ENCODE measurements at places on chromosomes 4 and X.

DNA sequence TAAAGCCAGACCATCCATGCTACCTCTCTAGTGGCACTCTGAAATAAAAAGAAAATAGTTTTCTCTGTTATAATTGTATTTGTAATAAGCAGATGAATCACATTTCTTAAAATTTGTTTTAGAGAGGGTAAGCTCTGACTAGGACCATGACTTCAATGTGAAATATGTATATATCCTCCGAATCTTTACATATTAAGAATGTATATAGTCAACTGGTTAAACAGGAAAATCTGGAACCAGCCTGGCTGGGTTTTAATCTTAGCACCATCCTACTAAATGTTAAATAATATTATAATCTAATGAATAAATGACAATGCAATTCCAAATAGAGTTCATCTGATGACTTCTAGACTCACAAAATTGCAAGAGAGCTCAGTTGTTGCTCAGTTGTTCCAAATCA, 1.5 kb downstream of the FGB start:
- no peak for DNase-seq

DNA sequence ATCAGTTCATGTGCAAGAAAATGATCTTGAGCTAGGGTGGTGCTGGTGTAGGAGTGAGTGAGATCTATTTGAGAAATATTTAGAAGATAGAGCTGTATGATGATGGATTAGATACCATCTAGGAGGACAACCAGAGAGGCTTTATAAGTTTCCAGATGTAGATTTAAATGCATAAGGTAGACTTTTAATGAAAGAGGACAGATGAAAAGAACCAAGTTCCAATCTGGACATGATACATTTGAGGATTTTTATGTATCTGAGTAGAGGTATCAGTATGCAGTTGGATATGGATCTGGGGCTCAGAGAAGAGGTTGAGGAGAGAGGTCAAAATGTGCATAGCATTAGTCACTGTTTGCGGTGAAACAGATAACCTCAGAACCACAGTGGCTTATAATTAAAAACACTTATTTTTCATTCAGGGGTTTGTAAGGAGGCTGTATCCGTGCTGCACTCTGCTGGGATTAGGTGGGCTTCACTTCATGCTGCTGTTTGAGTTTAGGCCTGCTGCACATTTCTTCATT, 348.7 kb downstream of the BMPR1B start:
- no peak for DNase-seq

GRCh38 chr4:5635826-5636195, 72.5 kb downstream of the EVC2 start:
- no peak for DNase-seq

DNA sequence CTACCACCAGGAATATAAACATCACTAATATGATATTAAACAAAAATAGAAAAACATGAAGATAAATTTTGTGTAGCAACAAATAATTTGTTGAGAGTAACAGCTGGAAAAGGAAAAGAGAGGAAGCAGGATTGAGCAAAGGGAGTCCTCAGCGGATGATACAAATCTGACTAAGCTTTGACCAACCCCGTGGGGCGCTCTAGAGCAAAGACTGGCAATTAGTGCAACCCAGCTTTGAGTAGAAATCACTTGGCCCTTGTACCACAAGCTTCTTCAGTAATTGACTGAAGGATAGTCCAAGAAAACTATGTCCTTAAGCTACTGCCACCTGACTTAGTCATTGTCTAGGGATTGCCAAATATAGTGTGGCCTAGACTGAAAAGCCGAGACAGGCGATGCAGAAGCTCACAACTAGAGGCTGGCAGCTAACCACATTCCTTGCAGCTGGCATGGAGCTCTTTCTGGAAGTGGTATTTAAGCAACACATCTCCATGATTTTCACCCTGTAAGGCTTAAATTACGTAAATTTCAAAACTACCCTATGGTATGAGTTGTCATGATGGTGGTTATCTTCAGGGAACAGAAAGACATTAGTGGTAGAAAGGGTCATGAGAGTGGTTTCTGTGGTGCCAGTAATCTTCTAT, 396.0 kb downstream of the PDGFC start:
- DNase-seq: no peak

DNA sequence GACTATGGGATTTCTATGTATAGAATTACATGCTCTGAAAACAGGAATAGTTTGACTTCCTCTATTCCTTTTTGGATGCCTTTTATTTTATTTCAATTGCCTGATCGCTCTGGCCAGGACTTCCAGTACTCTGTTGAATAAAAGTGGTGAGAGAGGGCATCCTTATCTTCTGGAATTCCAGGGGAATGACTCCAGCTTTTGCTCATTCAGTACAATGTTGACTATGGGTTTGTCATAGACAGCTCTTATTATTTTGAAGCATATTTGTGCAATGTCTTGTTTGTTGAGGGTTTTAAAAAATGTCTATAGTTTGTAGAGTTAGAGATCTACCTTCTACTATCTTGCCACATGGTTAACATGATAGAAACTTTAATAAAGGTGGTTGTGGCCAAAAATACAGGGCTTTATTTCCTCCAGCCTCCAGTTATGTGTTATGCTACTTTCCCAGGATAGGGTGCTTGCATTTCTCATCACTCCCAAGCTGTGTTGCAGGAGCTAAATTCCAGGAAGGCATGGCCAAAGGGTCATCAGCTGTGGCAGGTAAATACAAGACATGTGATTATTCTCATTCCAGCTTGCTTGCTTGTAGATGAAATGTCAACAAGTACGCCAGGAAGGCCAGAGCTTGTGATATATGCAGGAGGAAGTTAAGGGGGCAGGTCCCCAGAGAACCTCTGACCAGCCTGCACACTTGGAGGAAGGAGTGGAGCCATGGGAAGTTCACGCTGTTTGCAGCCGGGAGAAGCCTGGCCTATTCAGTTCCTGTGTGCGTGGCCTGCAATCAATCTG, 142.4 kb upstream of the CPXCR1 start:
- no peak for DNase-seq
